ENCODE measurements at places on chromosomes 7 and 10.
A peak's percentile ranks its signal among the peaks of the same experiment; 100 is the strongest.

- DNase-seq: no peak
Observed at GRCh38 chr7:67392596-67393438, 396.2 kb downstream of the TYW1 start.

- DNase-seq: no peak
Observed at GRCh38 chr7:30977222-30977621, 13.5 kb downstream of the GHRHR start.

- no peak for DNase-seq
Observed at GRCh38 chr10:69426376-69426727, 9.6 kb upstream of the TACR2 start.

GRCh38 chr7:22802426-22802825 lies 20.2 kb downstream of the TOMM7 start:
- no peak for DNase-seq

DNA sequence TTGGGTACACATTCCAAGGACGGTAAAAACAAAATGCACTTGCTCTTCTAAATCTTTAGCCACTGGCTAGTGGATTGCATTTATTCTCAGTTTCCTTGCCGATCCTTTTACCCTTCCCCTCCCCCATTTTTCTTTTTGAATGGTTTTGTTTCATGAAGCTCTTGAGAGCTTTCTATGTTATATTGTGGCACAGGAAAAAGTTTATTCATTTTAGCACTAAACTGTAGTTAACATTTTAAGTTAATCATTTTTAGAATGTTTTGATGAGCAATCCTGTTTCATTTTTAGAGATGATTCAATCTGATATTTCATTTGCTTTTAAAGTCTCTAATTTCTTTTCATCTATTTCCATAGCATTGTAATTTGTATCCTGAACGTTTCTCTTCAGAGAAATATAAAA lies 24.0 kb downstream of the ZEB1 start:
- DNase-seq: no peak

- DNase-seq: no peak
Observed at GRCh38 chr7:83065714-83066113, 97.0 kb downstream of the PCLO start.

DNA sequence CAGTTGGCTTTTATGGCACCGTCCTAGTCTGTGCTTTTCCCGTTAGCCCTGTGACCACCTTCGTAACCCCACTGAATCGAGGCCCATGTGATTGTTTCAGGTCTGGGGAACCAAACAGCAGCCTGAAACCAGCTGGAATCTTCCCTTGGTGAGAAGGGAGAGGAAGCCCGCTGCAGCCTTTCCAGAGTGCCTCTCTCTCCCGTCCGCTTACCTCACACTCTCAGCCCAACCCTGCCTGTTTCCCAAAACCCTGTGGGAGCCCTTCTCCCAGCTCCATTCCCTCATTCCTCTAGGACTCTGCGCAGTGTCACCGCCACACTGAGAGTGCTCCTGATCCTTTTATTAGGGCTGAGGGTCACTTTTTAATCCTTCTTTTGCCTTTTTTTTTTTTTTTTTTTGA lies 139.6 kb downstream of the WDR37 start:
- DNase-seq: no peak

GRCh38 chr7:45691155-45691656 lies 117.0 kb downstream of the ADCY1 start:
- no peak for DNase-seq

GRCh38 chr7:20431146-20431545 lies 100.4 kb downstream of the ITGB8 start:
- no peak for DNase-seq

GRCh38 chr10:112826018-112826697 lies 123.9 kb upstream of the TCF7L2 start:
- DNase-seq: no peak

DNA sequence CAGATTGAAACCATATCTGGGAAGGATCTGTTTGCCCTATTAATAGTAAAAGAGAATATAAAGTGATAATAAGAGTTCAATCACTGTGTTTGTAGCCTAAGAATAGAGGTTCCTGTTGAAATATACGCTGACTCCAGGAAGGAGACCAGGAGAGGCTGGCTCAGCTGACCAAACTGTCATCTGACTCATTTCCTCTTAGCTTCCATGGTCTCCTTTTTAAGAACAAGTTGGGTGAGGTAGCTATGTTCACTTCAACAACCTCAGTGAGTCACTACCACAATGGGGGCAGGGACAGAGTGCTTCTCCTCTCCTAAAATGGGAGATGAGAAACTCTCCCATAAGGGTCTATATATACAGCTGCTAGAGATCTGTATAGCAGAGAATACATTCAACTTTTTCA lies 543.3 kb downstream of the CALN1 start:
- peak; percentile 34 for DNase-seq

- DNase-seq: no peak
Observed at GRCh38 chr10:99872367-99873162, 90.1 kb downstream of the ABCC2 start.

DNA sequence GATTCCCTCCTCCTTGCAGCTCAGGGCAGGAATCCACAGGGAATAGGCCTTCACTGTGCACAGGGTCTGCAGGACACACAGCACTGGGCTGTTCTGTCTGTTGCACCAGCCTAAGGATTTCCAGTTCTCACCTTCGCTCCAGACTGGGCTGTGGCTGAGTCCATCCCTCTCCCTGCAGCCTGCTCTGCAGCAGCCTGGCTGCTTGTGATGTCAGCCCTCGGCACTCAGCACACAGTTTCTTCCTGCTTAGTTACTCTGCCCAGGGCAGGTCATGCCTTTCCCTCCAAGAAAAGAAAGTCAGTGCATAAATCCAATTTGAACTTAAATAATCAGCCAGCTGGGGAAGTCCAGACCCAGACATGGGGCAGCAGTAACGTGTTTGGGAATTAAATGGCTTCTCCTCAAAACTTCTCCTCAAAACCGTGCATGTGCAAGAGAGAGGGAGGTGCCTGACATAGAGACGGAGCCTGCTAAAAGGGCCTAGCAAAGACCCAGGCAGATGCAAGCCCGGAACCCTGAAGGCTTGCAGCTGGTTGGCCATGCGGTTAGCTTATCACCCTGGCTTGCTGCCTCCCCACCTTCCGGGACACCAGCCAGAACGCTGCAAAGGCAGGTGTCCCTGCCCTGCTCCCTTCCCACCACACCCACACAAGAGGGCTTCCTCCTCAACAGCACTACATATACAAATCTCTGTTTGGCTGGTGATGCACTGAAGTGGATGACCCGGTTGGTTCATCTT lies 10.9 kb upstream of the GDF2 start:
- no peak for DNase-seq

GRCh38 chr7:41110186-41110585 lies 592.7 kb downstream of the INHBA start:
- no peak for DNase-seq

DNA sequence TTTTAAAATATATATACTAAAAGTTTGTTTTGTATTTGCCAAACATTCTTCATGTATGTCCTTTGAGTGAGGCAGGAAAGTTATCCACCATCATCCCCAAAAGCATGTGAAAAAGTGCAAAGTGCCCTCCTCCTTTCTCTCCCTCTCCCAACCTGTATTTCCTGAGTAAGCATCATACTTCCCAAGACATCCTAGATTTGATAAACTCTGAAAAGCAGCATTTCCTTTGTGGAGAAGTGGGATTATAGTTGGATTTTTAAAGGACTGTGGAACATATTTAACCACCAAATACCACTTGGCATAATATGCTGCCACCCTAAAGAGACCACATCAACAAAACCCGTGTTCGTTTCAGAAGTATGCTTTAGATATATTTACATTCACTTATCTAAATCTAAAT lies 36.9 kb downstream of the NET1 start:
- DNase-seq: no peak

- DNase-seq: no peak
Observed at GRCh38 chr7:46205478-46205877, 284.4 kb upstream of the IGFBP3 start.

DNA sequence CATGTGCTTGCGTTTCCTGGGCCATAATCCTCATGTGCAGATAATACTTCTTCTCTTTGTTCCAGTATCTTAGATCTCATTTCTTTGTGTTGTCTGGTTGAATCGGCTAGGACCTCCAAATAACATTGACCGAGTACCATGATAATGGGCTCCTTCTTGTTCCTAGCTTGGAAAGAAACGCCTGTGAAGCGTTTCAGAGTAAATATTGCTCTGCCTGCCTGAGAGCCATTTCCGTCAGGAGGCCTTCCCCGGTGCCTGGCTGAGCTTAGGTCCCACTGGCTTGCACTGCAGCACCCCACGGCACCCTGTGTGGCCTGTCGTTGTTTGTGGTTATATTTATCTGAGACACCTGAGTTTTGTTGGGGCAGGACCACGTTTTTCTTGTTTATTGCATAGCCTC lies 17.7 kb downstream of the FOXK1 start:
- DNase-seq: no peak

DNA sequence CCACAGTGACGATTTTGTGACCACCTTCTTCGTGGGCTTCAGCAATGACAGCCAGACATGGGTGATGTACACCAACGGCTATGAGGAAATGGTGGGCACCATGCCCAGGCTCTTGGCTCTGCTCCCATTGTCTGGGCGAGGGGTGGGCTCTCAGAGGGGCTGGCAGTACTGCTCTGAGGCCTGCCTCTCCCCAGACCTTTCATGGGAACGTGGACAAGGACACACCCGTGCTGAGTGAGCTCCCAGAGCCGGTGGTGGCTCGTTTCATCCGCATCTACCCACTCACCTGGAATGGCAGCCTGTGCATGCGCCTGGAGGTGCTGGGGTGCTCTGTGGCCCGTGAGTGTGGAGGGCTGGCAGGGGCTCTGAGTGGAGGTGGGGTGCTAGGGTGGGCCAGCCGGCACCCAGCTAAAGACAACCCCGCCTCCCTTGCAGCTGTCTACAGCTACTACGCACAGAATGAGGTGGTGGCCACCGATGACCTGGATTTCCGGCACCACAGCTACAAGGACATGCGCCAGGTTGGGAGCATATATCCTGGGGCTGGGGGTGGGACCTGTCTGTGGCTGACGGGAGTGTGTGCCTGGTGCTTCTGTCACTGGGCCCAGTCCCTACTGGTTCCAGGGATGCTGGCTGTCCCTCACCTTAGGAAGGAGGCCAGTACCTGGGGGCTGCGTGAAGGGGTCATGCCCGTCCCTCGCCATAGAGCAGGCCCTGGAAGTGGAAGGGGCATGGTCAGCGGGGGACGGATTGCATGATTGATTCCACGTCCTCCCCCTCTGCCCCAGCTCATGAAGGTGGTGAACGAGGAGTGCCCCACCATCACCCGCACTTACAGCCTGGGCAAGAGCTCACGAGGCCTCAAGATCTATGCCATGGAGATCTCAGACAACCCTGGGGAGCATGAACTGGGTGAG lies 6.8 kb downstream of the AEBP1 start:
- DNase-seq: no peak

DNA sequence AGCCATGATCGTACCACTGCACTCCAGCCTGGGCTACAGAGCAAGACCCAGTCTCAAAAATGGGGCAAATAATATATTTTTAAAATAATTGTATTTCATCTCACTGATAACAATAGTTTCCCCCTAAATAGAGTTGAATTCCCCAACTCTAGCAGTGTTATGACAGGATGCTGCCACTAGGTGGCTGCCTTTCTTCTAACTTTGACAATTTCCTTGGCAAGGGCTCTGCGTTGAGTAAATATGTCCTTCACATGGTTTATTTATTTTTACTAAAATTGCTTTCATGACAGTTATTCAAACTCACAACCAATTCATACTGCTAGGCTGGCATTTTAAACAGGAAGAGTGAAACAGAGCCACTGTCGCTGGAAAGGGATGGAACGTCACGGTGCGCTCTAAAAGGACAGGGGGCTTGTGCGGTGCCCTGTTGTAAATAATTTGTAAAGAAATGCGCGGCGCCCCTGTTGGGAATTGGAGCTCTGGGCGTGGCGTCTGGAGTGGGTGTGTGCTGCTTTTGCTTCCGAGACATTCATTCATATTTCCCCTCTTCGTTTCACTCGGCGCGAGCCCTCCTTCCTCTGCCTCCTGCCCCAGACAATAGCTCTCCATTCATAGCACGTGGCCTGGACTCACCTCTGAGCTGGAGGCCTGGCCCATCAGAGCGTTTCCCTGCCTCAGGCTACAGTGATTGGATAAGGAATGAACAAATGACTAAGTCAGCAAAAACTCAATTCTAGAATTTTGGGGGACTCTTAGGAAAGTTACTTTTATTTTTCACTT lies 20.5 kb upstream of the PITRM1 start:
- DNase-seq: peak; percentile 16

GRCh38 chr10:13462551-13462950 lies 66.3 kb downstream of the BEND7 start:
- DNase-seq: no peak

DNA sequence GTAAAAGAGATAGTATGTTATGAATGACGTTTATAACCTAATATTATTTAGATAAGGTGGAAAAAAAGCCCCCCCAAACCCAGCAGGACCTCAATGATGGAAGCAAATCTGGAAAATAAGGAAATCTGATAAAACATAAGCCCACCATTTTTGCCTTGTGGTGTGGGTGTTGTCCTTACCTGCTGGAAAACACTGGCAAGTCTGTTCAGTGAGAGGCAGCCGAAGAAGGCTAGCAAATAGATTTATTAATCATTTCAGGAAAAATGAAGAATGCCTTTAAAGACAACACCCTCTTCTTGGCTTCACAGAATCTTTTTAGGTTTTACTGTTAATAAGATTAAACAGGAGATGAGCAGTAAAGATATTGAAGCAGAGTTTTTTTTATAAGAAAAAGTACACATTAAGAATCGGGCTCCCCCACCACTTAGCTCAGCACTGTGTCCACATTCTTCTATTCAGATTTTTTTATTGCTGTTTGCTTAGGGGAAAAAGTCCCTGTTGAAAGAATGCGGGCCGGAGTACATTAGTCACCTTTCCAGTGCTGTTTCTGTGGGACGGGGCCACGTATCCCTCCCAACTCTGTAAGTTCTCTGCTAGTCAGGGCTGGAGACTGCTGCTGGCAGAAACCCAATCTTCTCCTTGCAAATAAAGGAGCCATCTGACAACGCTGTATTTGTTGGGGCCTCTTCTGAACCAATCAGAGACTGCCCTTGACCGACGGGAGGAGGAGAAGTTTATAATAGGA lies 104.1 kb downstream of the EVX1 start:
- DNase-seq: no peak

GRCh38 chr7:139084709-139085108 lies 24.8 kb downstream of the ZC3HAV1 start:
- no peak for DNase-seq

GRCh38 chr10:72276421-72277339 lies 3.0 kb downstream of the DDIT4 start:
- DNase-seq: no peak

DNA sequence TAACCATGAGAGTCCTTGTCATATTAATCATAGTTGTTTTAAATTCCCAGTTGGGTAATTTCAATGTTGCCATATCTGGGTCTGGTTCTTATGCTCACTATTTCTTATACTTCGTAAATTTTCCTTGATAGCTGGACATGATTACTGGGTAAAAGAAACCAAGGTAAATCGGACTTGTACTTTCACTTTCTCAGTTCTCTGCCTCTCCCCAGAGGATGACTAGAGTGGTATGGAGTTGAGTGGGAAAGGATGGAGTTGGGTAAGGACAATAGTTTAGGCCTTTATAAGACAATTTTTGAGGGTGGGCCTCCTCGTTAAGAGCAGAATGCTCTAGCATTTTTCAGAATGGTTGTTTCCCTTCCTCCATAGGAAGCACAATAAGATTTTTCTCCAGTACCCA lies 106.1 kb downstream of the CRPPA start:
- no peak for DNase-seq

GRCh38 chr7:16347827-16348192 lies 73.5 kb downstream of the CRPPA start:
- peak; percentile 13 for DNase-seq

GRCh38 chr7:12687718-12688171 lies 312 bp downstream of the ARL4A start:
- no peak for DNase-seq

GRCh38 chr7:78734626-78735025 lies 718.8 kb downstream of the MAGI2 start:
- no peak for DNase-seq
